ENCODE measurements at places on chromosomes 12 and 14.

- DNase-seq, result no peak
These were observed 40.9 kb upstream of the GSG1 start for GRCh38 chr12:13144266-13144828.

- DNase-seq, result no peak
These were observed 157.6 kb upstream of the PDE3A start for GRCh38 chr12:20210621-20211215.

GRCh38 chr12:16606991-16607390, 1.0 kb upstream of the LMO3 start:
- no peak for DNase-seq

GRCh38 chr14:42893183-42893582, 1286.5 kb downstream of the LRFN5 start:
- DNase-seq, result no peak

DNA sequence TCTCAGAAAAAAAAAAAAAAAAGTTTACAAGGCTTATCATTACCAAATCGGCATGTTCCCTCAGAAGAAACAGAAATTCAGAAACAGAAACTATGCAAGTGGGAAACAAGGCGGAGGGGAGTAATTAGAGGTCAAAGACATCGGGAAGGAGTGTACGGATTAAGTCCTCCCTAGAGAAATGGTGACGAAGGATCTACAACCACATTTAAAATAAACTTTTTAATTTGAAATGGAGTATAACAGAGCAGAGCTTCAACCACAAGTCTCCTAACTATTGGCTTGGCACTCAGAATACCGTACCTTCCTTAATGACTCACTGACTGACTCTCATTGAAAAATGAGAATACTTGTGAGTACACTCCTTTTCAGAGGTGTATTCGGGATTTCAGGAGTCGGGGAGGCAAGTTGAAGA, 908 bp downstream of the ENTPD5 start:
- no peak for DNase-seq

DNA sequence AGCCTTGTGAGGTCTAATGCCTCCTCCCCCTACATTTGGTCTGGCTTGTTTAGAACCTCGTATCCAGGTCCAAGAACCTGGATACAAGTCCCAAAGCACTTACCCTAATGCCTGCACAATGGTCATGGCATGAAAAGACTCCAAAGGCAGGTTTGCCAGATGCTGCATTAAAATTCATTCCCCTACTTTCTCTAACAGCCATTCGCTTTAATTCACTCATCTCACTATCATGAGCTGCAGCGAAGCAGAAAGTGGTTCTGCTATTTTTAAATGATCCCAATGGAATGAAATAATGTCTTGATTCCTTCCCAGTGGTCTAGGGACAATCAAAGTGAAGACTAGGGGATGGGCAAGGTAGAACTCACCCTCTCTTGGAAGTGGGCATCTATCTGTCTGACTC, 72.5 kb upstream of the MAX start:
- no peak for DNase-seq

All from cerebellar nuclear complex (tissue), 1 donor.